ENCODE measurements at places on chromosomes 1 and 21.
A peak's percentile ranks its signal among the peaks of the same experiment; 100 is the strongest.

DNA sequence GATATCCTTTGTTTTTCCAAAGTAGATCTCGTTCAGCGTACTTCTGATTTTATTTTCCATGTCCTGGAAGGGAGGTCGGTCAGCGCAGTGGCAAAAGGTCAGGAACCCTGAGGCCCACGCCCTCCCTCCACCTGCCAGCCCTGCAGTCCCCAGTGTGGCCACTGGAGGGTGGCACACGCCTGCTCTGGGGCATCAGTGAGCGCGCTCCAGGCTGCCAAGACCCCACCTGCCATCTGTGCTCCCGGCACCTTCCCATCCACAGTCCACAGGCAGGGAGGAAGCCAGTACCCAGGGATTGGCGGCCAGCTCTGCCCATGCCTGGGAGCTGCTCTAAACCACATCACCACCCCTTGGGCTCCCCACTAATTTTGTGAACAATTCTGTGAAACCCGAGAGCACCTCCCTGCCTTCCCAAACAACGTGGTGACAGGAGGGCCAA, 32.3 kb downstream of the SLC66A1 start:
- DNase-seq = peak; percentile 72

- no peak for DNase-seq
Measured at GRCh38 chr1:86939406-86939805, 25.0 kb downstream of the HS2ST1 start.

GRCh38 chr1:217577336-217577735, 53.6 kb downstream of the GPATCH2 start:
- no peak for DNase-seq

- DNase-seq = no peak
Measured at GRCh38 chr1:202078241-202078640, 44.5 kb upstream of the GPR37L1 start.

DNA sequence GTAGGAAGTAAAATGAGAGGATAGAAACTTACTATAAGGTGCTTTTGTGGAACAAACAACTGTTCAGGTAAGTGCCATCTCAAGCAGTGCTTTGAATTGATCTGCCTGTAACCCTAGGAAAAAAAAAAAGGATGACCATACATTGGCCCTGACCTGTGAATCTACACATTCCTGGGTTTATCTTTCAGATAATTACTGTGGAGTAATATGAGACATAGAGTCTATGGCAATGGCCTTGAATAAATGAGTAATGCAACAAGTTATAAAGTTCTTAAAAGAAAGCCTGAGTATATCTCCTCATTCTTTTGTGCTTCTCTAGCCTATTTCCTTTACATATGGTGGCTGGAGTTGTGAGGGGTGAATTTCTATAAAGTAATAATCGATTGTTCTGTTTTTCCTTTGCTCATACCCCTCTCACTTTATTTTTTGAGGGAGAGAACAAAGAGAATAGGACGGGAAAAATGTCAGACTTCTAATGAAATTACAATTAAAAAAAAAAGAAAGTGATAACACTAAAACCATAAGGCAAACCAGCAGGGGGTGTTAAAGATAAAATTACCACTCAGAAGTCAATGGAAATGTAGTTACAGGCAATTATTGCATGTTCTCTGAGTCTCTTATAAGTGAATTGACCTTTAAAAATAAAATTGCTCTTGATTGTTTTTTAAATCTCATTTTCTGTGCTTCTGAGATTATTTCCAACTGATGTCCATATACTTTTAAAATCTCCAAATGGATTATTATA, 12.4 kb upstream of the ATP1A1 start:
- DNase-seq = no peak

Measured in HAP-1 (cell line).